ENCODE measurements at places on chromosomes 2 and 18.

GRCh38 chr2:237691029-237691907 lies 63.9 kb downstream of the LRRFIP1 start:
- DNase-seq, result no peak

DNA sequence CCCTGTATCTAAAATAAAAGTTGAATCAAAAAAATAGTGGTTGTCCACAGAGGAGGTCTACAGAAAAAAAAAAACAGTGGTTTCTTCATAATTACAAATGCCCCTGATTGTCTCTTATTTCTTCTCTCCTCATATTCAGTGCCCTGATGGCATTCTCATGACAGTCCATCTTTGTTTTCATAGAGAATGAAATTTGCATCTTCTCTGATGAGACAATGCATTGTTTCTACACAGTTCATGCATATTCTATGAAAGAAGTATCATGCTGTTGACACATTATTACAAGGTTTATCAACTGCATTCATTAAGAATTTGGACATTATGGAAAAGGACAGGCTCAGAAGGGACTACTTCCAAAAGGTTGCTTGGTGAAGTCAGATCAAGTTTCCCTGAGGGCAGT lies 59.5 kb downstream of the LHCGR start:
- no peak for DNase-seq

DNA sequence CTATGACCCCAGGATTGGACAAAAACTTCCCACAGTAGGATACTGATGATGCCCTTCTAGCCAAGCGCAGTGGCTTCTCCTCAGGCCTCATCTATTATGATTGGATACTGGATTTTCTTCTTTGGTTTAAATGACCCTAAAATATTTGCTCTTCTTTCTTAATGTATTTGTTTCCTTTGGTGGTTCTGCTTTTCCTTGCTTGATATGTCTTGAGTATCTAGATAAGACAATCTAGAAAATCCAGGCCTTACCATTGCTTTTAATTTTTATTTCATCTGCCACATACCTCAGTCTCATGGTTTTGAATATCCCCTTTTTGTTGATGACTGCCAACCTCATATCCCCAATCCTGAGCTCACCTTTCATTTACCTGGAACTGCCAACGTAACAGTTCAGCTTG lies 35.6 kb downstream of the OTOF start:
- no peak for DNase-seq

- no peak for DNase-seq
Observed at GRCh38 chr2:58634653-58635370, 393.7 kb upstream of the FANCL start.

- DNase-seq, result no peak
Observed at GRCh38 chr2:236120141-236120601, 48.0 kb downstream of the GBX2 start.

DNA sequence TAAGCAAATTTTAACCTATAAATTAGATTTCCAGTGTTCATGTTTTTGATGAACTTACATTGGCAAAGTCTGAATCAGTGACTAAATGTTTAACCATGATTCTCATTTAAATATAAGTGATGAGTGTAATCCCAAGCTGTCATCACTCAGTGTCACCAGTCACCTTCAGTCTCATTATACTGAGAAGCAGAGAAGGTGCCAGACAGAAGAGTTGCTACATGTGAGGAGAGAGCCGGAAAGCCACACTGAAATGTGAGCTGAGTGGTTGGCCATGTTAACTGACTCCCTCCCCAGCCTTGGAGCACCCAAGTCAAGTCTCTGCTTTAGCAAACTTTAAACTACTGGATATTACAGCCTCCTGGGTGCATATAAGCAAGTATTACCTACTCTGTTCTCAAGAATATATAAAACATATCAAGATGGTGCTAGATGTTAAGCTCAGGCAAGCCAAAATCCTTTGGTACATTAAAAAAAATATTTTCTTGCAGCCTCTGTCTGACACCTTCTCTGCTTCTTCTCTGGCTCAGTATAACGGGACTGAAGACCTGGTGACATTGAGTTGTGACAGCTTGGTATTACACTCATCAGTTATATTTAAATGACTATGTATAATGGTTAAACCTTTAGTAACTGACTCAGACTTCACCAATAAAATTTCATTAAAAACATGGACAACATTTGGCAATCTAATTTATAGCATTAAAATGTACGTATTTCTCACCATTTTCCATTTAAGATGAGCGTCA lies 75.8 kb upstream of the MAP3K20 start:
- DNase-seq, result no peak

- DNase-seq, result peak; percentile 39
Observed at GRCh38 chr2:74250189-74250631, 51.8 kb downstream of the MTHFD2 start.

- no peak for DNase-seq
Observed at GRCh38 chr2:44369392-44369791, 7.6 kb downstream of the CAMKMT start.

- DNase-seq, result no peak
Observed at GRCh38 chr2:189109921-189110397, 69.6 kb downstream of the COL5A2 start.

GRCh38 chr2:48345176-48345575 lies 184.8 kb upstream of the STON1 start:
- DNase-seq, result no peak

GRCh38 chr2:237479747-237480146 lies 7.3 kb upstream of the MLPH start:
- no peak for DNase-seq

GRCh38 chr2:219490600-219491130 lies 8.0 kb upstream of the GMPPA start:
- DNase-seq, result no peak

GRCh38 chr2:100297511-100297910 lies 24.8 kb downstream of the LONRF2 start:
- no peak for DNase-seq

Measured in stimulated activated CD4-positive, alpha-beta T cell treated with anti-CD3 and anti-CD28 coated beads, TNF-alpha, amount 100 ng/mL, for 1 hour (primary cell).